ENCODE measurements at places on chromosomes 12 and 14. TPM values are rescaled to one million over a fixed set of nuclear protein-coding genes. Genes with fewer than 3 reads are reported as not detected.

The RTL1 gene
- total RNA-seq = 0.80 TPM

The FOS gene
- total RNA-seq = 127 TPM

The MYO1A gene
- total RNA-seq = 0.74 TPM

The LRP1-AS gene
- total RNA-seq = not detected

The ANO2 gene
- total RNA-seq = 0.64 TPM

DNA sequence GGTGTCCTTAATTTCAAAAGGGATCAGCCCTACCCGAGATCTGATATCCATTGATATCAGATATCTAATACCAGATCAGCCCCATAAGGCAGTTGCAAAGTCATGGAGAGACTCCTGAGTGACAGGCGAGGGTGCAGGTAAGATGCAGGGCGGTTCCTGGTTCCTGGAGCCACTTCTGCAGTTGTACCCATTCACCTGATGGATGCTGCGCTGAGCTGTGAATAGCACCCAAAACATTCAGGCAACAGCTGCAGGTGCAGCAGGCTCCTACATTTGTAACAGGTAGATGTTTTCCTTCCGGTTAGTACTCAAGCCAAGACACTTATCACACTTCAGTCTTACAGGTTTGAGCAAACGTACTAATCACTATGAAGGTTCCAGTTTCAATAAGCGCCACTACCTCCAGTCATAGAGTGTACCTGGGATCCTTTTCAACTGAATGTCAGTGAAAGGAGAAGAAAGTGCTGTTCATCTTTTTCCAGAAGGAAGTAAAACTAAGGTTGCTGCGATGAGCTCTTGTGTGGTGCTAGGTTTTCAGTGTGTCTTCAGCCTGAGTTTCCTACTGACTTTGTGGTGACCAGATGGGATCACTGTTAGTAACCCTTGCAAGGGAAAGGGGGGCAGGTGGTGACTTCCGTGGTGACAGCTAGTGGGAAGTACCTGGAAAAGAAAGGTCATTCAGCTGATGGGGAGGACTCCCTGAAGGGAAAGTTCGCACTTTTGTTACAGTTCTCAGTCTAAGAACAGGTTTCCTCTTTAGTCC lies 1.9 kb downstream of the ATP6V0A2 start:
- DNase-seq = no peak

DNA sequence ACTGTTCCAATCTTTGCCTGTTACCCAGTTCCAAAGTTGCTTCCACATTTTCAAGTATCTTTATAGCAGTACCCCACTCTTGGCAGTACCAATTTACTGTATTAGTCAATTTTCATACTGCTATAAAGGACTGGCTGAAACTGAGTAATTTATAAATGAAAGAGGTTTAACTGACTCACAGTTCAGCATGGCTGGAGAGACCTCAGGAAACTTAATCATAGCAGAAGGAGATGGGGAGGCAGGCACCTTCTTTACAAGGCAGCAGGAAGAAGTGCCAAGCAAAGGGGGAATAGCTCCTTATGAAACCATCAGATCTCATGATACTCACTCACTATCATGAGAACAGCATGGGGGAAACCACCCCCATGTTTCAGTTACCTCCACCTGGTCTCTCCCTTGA lies 215.0 kb downstream of the SNAPC1 start:
- no peak for DNase-seq

DNA sequence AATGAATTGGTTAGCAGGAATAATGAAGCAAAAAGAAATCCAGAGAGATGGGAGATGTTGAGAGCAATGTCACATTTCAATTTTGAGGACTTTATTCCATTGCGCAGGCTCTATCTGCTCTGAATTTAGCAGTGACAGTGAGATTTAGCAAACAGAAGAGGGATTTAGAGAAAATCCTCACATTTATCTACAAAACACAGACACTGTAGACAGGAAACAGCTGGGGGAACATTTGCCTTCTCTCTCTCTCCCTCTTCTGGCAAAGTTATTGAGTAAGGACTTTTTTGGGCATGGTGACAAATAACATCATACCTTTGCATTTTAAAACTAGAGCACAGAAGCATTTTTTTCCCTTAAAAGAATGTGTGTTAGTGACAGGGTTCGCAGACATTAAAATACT lies at the start of gene IGF1:
Gene IGF1 (minus strand): TSS at position 158 of the 400 bp plus-strand sequence. CDS start 182 bp downstream, outside the sequence.
- DNase-seq = no peak

GRCh38 chr12:32870716-32871115 lies 25.9 kb downstream of the PKP2 start:
- no peak for DNase-seq

DNA sequence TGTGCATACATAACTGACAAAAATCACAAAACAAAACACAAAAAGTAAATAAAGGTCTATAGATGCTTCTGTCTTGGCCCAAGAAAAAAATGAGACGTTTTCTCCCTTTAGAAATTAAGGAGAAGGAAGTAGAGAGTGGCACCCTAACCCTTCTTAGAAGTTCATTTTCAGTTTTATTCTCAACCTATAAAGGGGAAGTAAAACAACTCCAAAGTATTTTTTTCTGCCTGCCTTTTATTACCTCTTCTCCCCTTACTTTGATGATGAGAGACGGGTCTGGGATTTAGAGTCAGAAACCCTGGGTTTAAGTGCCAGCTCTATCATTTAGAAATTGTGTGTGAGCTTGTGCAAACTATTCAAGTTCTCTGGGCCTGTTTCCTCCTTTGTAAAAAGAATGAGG lies 2.8 kb downstream of the PRIM1 start:
- no peak for DNase-seq

GRCh38 chr12:113911971-113912759 lies 54.0 kb downstream of the RBM19 start:
- no peak for DNase-seq

GRCh38 chr14:88003425-88003824 lies 1.5 kb upstream of the GPR65 start:
- DNase-seq = no peak

GRCh38 chr12:89863968-89864367 lies 155.3 kb upstream of the ATP2B1 start:
- DNase-seq = no peak

- DNase-seq = no peak
Measured at GRCh38 chr12:33560653-33561208, 121.1 kb upstream of the SYT10 start.

DNA sequence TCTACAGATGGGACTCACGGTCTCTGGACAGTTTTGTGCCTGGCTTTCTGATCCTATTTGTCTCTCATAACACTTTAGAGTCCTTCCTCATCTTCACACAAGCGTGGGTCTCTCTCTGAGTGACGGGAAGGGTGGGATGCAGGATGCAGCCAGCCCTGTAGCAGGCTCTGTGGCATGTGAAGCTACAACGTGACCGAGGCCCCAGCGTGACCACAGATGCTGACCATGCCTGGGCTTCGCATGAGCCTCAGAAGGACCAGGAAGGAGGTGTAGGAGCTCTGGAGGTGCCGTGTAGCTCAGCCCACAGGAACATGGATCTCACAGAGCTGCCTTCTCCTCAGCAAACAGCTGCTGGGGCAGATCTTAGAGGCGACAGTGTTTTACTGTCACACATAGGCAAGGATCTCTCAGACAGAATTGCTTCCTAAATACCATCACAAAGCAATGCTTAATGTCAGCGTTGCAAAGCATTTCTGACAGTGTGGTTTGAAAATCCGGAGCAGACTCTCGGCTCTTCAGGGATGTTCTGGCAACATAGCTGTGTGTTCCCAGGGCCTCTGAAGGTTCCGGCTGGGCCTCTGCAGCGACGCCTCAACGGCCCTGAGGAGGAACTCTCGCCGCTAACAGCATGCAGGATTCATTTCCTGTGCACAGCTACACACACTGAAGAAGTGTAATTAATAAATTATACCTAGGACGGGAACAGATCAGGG lies 21.9 kb downstream of the ANKLE2 start:
- DNase-seq = no peak

- no peak for DNase-seq
Measured at GRCh38 chr12:58583529-58583928, 336.8 kb downstream of the LRIG3 start.

DNA sequence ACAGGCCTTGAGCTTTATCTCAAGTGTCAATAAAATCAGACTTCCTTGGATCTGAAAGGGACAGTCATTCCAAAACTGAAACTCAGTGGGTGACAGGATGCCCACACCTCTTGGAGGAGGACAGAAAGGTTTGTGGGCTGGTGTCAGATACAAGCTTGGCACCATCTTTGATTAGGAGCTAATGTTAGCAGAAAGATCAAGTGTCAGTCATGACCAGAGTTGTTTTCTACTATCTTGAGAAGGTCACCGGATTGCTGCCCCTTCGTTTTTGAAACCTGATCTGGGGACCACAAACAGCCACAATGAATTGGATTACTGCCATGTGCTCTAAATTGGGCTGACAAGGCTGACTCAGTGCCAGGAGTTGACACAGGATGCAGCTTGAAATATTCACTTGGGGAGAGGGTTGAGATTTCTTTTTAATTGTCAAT lies 88.3 kb downstream of the OTOGL start:
- no peak for DNase-seq

- no peak for DNase-seq
Measured at GRCh38 chr12:9779209-9779608, 18.5 kb upstream of the CD69 start.

DNA sequence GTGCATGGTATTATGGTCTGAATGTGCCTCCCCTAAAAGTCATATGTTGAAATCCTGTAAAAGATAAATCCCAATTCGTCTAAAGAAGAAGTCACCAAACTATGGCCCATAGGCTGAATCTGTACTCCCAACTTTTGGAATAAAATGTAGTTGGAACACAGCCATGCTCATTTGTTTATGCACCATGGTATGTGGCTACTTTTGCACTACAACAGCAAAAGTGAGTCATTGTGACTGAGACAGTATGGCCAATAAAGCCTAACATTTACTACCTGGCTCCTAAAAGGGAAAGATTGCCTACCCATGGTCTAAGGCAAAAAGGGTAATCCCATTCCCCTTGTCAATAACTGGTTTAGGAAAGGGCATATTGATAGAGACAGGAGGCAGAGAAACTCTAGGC lies 101.8 kb downstream of the LRIG3 start:
- DNase-seq = no peak

DNA sequence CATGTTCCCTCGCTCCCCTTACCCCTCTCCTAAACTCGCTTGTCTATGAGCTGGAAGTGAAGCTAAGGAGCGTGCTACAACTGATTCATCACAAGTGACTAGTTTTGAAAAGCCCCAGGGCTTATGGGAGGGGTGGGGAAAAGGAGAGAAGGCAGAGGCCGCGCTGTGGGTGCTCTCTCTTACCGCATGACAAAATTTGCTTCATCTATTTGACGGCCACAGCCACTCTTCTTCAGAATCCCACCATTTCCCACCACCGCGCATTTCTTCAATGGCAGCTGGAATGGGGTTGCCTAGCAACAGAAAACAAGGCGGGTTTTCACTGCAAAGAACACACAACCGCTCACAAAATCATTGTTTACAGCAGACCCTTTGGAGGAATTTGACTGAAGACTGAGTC lies 79.4 kb downstream of the ST8SIA1 start:
- DNase-seq = no peak

- DNase-seq = no peak
Measured at GRCh38 chr14:87255058-87255457, 737.9 kb downstream of the GALC start.

DNA sequence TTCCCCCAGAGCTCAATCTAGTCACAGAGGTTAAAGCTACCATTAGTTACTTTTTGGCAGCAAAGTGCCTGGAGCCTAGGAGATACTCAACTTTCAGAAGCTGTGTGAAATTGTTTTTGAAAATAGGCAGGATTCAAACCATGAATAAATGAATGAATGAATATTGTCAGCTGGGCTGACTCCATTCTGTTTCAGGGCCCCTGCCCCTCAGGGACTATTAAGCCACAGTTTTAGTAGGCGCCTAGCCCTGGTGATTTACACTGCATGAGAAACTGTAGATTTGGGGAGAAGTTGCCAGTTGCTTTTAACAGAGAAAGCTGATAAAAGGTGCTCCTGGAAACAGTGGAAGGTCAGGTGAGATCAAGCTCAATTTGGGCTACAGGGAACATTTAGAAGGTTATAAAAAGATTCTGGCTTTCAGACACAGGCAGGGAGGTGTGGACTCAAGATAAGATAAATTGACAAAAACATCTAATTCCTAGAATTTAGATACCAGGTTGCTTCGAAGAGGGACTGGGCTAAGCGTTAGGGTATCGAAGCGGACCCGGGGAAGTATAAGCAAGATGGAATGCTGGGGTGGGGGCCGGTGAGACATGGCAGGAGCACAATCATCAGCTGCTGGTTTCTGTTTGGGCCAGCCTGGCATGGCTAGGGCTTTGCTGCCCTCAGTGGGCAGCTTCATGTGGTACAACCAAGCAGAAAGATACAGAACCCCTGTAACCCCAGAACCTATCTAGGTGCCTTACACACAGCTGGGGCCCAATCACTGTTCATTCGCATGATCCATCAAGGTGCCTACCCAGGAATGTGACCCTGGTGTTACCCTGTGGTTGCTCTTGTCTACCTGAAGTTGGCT lies 14.9 kb upstream of the CELA1 start:
- no peak for DNase-seq

DNA sequence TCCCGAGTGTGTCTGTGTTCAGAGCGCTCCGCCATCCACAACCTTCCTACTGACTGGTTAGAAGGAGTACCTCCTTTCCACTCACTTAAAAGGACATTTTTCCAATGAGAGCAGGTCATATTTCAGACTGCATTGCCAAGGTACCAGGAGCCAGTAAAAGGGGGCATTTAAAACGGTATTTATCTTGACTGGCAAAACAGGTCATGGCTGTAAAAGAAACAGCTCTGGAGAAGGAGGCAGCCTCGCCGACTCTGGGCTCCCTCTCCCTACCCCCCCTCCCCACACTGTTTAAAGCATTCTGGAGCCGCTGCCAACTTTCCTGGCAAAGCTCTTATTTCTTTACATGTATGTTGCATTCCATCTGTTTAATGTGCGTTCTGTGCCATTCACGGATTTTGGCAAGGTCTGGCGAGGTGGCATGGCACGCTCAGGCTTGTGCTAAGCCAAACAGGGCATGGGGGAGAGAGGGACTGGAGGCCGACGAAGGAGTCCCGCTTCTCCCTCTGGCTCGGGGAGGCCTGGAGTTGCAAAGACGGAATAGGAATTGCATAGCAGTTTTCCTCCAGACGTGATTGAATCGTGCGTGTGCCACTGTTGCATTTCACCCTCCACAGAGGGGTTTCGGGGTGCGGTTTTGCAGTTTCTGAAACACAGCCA lies 41.2 kb upstream of the MED13L start:
- DNase-seq = peak; percentile 86
